Activated T-helper 17 cell treated with anti-CD3 and anti-CD28 coated beads, Interleukin-2, amount 50 U/mL, for 72 hours (primary cell): ENCODE measurements at places on chromosomes 7 and 10. TPM values are rescaled to one million over a fixed set of nuclear protein-coding genes. Genes with fewer than 3 reads are reported as not detected.

DNA sequence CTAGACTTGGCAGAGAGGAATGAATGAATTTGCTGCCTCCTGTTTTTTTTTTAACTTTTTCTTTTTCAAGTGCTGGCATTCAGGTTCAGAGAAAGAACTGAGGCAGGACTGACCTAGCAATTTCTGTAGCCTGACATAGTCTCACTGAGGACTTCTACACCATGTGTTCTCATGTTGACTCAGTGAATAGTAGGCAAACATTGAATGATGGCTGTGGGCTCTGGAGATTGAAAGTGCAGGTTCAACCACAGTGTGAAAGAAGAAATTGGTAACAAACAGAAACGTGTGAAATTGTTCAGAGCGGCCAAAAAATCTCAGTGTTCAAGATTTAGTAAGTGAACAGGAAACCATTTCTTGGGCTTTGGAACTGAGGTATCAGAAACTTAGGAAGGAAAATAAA is 322.4 kb upstream of the GHITM start:
- no peak overlapping the region for H3K4me3 ChIP-seq

DNA sequence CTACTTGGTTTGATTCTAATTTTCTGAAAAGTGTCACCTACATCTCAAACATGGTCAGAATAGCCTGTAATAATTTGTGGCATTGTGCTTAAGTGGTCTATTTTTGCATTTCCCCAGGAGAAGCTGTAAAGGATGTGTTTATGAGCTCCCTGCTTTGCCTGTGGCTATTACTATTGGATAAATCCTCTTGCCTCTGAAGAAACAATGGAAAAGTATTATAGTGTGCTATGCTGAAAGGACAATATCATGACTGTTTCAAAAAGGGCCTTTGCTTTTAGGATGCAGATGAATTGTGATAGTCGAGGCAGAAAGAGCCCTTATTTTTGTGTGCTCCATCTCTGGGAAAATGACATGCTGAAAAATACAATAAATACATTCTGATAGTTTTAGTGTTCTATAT is 94.1 kb upstream of the ARMC3 start:
- H3K4me1 ChIP-seq: no peaks in the 10 kb centered on the region
- no peaks in the 10 kb centered on the region for H3K27me3 ChIP-seq
- H3K36me3 ChIP-seq: no peaks in the 10 kb centered on the region
- ATAC-seq: no peak

- H3K4me1 ChIP-seq: no peaks in the 10 kb centered on the region
- no peaks in the 10 kb centered on the region for H3K36me3 ChIP-seq
- H3K27me3 ChIP-seq: peaks cover 12% of the 10 kb centered on the region
- H3K27ac ChIP-seq: no peak overlapping the region
- H3K4me3 ChIP-seq: no peak overlapping the region
- ATAC-seq: no peak
Observed at GRCh38 chr7:48305661-48306060, 134.4 kb downstream of the ABCA13 start.

- H3K36me3 ChIP-seq: no peaks in the 10 kb centered on the region
- no peaks in the 10 kb centered on the region for H3K4me1 ChIP-seq
- H3K27ac ChIP-seq: no peak overlapping the region
- no peak for ATAC-seq
- no peaks in the 10 kb centered on the region for H3K27me3 ChIP-seq
- no peak overlapping the region for H3K4me3 ChIP-seq
Observed at GRCh38 chr10:53700278-53700677, 927.7 kb upstream of the MBL2 start.

CNNM1 gene
- total RNA-seq: 1.0 TPM

DNA sequence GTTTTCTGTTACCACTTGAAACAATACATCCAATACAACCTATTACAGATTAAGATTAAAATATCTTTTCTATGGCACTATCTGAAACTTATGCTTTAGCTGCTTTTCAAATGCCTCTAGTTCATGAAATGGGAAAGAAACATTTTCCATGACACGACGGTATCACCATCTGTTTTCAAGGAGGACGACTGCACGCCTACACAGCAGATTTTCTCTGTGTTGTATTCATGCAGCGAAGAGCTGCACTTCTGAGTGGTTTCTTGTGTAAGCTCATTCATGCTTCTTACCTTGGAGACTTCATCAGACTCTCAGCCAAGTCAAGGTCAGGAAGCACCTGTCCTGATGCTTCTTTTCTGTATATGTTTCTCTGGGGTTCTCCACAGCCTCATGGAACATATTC is 179.2 kb downstream of the DYNC1I1 start:
- H3K36me3 ChIP-seq: no peaks in the 10 kb centered on the region
- no peak overlapping the region for H3K4me3 ChIP-seq
- ATAC-seq: no peak
- H3K4me1 ChIP-seq: no peaks in the 10 kb centered on the region
- H3K27ac ChIP-seq: no peak overlapping the region

DNA sequence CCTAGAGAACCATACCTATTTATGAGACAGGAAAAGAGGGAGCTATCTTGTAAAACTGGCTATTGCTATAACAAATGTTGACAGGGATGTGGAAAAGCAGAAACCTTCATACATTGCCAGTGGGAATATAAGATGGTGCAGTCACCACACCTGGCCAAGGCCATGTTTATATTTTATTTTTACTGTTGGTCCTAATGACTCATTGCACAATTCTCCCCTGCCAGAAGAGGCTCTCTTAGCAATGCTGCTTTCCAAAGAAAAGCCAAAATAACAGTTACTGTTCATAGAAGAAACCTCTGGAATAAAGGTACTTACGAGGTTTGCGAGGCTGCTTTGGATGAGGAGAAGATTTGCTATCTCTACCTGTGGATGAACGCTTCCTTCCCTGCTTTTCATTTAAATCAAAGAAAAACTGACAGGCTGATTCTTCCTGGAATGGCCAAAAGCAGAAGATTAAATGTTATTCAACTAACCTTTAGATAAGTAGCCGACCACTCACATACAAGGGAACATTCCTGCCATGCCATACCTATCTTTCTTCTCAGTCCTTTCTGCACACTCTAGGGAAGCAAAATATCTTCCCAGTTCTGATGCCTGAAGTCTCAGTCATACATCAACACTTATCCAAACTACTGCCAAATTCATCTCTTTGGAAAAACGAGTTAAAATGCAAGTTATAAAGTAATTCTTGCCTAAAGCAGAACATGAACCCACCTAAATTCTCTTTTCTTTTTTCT is 16.3 kb upstream of the CHUK start:
- no peaks in the 10 kb centered on the region for H3K4me1 ChIP-seq
- no peak overlapping the region for H3K4me3 ChIP-seq
- ATAC-seq: no peak
- H3K27me3 ChIP-seq: no peaks in the 10 kb centered on the region

DNA sequence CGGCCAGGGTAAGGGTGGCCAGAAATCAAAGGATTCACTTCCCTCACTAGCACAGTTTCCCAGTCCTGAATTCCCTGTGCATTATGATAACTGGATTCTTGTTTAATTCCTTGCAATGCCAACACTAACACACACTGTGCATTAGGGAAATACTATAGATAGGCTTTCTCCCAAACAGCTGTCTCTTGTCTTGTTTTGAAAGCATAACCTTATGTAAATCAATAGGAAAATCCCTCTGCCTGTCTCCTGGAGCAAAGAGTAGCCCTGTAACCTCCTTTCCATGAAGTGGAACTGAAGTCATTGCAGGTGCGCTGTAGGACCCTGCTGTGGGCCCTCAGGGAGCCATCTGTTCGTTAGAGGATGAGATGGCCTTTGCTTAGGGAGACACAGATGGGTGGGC is 82.8 kb upstream of the FAM171A1 start:
- H3K4me1 ChIP-seq: peaks cover 5% of the 10 kb centered on the region
- peaks cover 36% of the 10 kb centered on the region for H3K27me3 ChIP-seq
- H3K4me3 ChIP-seq: no peak overlapping the region

DNA sequence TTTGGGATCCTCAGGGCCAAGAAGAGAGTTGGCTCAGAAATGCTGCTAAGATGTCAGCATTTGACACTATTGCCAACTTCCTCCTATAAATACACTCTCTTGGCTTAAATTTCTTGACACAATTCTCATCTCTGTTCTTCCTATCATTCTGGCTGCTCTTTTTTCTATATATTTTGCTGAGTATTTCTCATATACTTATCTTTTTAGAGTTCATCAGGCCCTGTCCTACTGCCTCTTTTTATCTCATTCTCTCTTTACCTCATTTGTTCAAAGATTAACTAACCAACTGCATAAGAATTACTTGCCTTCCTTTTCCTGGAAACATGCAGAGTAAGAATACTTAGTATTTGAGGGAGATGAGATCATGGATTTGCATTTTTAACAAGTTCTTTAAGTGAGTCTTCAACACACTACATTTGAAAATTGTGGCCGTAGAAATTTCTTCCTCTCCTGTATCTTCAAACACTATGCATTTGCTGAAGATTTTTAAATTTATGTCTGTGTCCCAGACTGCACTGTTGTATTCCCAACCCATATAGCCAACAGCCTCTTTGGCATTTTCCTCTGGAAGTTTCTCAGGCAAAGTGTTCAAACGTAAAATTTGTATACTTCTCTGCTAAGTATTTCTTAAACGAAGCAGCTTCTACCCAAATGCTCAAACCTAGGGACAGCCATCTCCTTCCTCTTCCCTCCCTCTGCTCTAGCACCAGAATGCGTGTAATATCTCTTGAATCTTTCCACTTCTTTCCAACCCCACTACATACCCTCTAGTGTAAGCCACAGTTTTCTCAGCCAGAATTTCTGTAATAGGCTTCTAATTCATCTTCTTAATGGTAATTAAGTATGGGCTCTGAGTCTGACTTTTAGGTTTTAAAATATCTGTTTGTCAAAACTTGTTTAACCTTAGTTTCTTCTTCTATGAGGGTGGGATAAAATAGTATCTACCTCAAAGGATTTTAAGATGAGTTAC is 35.5 kb downstream of the ARL4A start:
- no peaks in the 10 kb centered on the region for H3K27me3 ChIP-seq
- H3K27ac ChIP-seq: peak overlapping the region; percentile 35
- H3K36me3 ChIP-seq: no peaks in the 10 kb centered on the region
- H3K4me3 ChIP-seq: peak overlapping the region; percentile 18
- peaks cover 17% of the 10 kb centered on the region for H3K4me1 ChIP-seq
- ATAC-seq: peak; percentile 79

- peaks cover 9% of the 10 kb centered on the region for H3K27me3 ChIP-seq
- no peaks in the 10 kb centered on the region for H3K4me1 ChIP-seq
- H3K4me3 ChIP-seq: no peak overlapping the region
- no peak for ATAC-seq
Observed at GRCh38 chr10:28823501-28824075, 146.3 kb downstream of the BAMBI start.

GRCh38 chr10:118669020-118669791 is 73.8 kb upstream of the PRLHR start:
- no peak overlapping the region for H3K27ac ChIP-seq
- H3K4me3 ChIP-seq: no peak overlapping the region
- H3K36me3 ChIP-seq: no peaks in the 10 kb centered on the region
- H3K4me1 ChIP-seq: peaks cover 4% of the 10 kb centered on the region

- no peak overlapping the region for H3K4me3 ChIP-seq
- H3K27ac ChIP-seq: no peak overlapping the region
- no peaks in the 10 kb centered on the region for H3K4me1 ChIP-seq
Observed at GRCh38 chr10:126372396-126372795, 15.9 kb downstream of the ADAM12 start.

DNA sequence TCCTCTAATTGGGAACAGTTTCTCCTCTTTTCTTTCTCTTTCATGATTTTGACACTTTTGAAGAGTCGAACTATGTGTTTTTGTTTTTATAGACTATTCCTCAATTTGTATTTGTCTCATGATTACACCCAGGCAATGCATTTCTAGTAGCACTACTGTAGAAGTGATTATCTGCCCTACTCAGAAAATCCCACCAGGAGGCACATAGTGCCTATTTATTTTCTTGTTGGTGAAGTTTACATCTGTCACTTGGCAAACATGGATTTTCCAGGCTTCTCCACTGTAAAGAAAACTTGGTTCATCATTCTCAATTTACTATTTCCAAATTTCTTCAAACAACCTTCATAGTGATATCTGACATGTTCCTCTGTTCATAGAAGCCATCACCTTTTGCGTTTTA is 893.9 kb downstream of the CCSER2 start:
- H3K36me3 ChIP-seq: no peaks in the 10 kb centered on the region
- peaks cover 3% of the 10 kb centered on the region for H3K27me3 ChIP-seq
- H3K4me3 ChIP-seq: no peak overlapping the region
- H3K27ac ChIP-seq: no peak overlapping the region
- H3K4me1 ChIP-seq: no peaks in the 10 kb centered on the region
- no peak for ATAC-seq

IDI2 gene
- total RNA-seq: 0.26 TPM

ESYT2 gene
- total RNA-seq: 119 TPM

GRCh38 chr10:5496261-5497250 is 2.8 kb downstream of the CALML5 start:
- H3K4me3 ChIP-seq: no peak overlapping the region
- no peak overlapping the region for H3K27ac ChIP-seq
- no peaks in the 10 kb centered on the region for H3K4me1 ChIP-seq
- no peaks in the 10 kb centered on the region for H3K36me3 ChIP-seq

TOMM7 gene
- 281 TPM for total RNA-seq

GRCh38 chr10:11822026-11822756 is 965 bp upstream of the PROSER2 start:
- peaks cover 35% of the 10 kb centered on the region for H3K27me3 ChIP-seq
- peak overlapping the region; percentile 28 for H3K4me3 ChIP-seq
- no peak overlapping the region for H3K27ac ChIP-seq
- ATAC-seq: no peak
- peaks cover 5% of the 10 kb centered on the region for H3K4me1 ChIP-seq
- H3K36me3 ChIP-seq: no peaks in the 10 kb centered on the region

DNA sequence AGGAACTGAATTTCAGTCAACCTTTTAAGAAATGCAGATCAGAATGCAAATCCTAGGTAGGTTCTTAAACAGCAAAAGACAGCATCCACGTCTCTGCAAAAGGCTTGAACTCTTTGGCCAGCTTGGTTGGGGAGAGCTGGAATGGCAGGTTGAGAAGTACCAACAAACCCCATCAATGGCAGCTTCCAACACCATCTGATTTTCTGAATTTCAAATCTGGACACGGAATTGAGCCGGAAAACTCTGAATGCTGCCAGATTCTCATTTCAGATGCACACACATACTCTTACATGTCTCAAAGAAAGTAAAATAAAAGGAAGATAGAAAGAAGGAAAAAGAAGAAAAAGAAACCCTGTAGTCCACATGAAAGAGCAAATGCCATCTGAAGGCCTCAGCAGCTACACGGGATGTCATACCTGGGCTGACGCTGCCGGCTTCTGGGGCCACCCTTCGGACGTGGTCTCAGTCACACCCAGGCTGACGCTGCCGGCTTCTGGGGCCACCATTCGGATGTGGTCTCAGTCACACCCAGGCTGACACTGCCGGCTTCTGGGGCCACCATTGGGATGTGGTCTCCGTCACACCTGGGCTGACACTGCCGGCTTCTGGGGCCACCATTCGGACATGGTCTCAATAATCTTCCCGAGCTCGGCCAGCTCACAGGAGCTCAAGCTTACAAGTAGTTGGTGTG is 165.3 kb downstream of the PTPRN2 start:
- H3K27ac ChIP-seq: no peak overlapping the region
- no peaks in the 10 kb centered on the region for H3K36me3 ChIP-seq
- no peak for ATAC-seq
- no peaks in the 10 kb centered on the region for H3K4me1 ChIP-seq
- no peak overlapping the region for H3K4me3 ChIP-seq
- H3K27me3 ChIP-seq: no peaks in the 10 kb centered on the region
